Activated naive CD4-positive, alpha-beta T cell treated with anti-CD3 and anti-CD28 coated beads for 36 hours (primary cell): ENCODE measurements at places on chromosomes 12 and 14. TPM values are rescaled to one million over a fixed set of nuclear protein-coding genes. Genes with fewer than 3 reads are reported as not detected.
A peak's percentile ranks its signal among the peaks of the same experiment; 100 is the strongest.

DNA sequence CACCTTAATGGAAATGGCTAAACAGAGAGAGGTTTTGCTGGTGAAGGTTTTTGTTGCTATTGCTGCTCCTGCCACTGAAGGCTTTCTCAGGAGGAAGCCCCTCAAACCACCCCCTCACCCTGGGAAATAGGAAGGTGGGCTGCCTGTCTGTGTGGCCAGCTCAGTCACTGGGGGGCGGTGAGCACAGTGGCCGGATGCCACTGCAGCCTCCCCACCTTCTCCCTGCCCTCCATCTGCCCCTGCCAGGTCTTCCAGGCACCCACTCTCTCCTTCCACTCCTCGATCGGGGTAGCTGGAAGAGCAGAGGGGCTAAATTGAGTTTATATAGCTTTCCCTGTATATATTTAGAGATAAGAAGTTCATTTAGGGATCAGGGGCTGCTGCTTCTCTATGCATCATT lies 80.8 kb downstream of the PAPOLA start:
- no peak for DNase-seq
- H3K4me3 ChIP-seq, result no peak overlapping the region
- H3K27me3 ChIP-seq, result peaks cover 7% of the 10 kb centered on the region
- no peaks in the 10 kb centered on the region for H3K36me3 ChIP-seq
- no peak overlapping the region for H3K27ac ChIP-seq
- no peaks in the 10 kb centered on the region for H3K4me1 ChIP-seq

- H3K4me3 ChIP-seq, result no peak overlapping the region
- H3K27ac ChIP-seq, result peak overlapping the region; percentile 6
- DNase-seq, result peak; percentile 46
- H3K36me3 ChIP-seq, result peaks cover 2% of the 10 kb centered on the region
- peaks cover 50% of the 10 kb centered on the region for H3K4me1 ChIP-seq
Measured at GRCh38 chr14:89504602-89505313, 87.7 kb upstream of the FOXN3 start.

- peaks cover 14% of the 10 kb centered on the region for H3K27me3 ChIP-seq
- H3K4me3 ChIP-seq, result no peak overlapping the region
Measured at GRCh38 chr14:72291908-72292688, 359.9 kb downstream of the RGS6 start.

- H3K36me3 ChIP-seq, result peaks cover 20% of the 10 kb centered on the region
- peaks cover 43% of the 10 kb centered on the region for H3K4me1 ChIP-seq
- DNase-seq, result peak; percentile 10
- peak overlapping the region; percentile 81 for H3K4me3 ChIP-seq
- H3K27ac ChIP-seq, result peak overlapping the region; percentile 86
Measured at GRCh38 chr12:64450711-64451486, 1.0 kb upstream of the TBK1 start.

GRCh38 chr12:123055281-123055766 lies 74.8 kb downstream of the ARL6IP4 start:
- peaks cover 2% of the 10 kb centered on the region for H3K36me3 ChIP-seq
- H3K27me3 ChIP-seq, result no peaks in the 10 kb centered on the region
- DNase-seq, result no peak
- H3K4me1 ChIP-seq, result peaks cover 6% of the 10 kb centered on the region

DNA sequence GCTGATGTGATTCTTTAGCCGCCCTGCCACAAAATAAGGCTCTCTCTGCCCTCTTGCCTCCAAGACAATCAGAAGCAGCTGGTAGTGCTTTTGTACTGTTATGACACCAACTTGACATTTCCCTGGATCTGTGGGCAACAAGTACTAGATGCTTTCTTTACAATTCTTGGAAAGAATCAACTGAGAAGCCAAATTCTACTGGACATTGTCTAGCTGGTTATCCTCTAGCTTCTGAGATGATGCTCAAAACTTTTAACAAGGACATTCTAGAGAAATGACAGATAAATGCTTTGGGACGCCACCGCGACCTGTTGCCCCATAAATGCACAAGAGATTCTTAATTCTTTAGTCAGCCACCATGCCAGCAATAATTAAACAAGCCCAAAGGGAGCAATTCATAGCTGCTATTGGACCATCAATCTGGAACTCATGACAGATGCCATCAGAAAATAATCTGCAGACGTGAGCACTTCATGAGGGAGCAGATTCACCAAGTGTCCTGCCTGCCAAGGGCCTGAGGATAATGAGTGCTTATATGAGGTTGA lies 22.8 kb downstream of the FMNL3 start:
- H3K36me3 ChIP-seq, result peaks cover 3% of the 10 kb centered on the region
- no peak for DNase-seq
- no peak overlapping the region for H3K4me3 ChIP-seq
- H3K27me3 ChIP-seq, result no peaks in the 10 kb centered on the region
- no peak overlapping the region for H3K27ac ChIP-seq

DNA sequence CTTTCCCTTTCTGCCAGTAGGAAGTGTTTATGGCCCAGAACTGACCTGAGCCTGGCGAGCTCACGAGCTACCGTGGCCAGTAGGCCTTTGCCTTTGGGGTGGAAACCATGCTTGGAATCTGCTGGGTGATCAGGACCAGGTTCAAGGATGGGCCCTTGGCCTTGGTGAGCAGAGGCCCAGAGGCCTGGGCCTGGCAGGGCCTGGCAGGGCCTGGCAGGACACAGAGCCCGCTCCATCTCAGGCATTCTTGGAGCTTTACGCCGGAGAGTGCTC lies 184.8 kb upstream of the RTL1 start:
- H3K27me3 ChIP-seq, result peaks cover 2% of the 10 kb centered on the region
- no peaks in the 10 kb centered on the region for H3K36me3 ChIP-seq
- no peak overlapping the region for H3K4me3 ChIP-seq
- no peaks in the 10 kb centered on the region for H3K4me1 ChIP-seq
- no peak overlapping the region for H3K27ac ChIP-seq
- no peak for DNase-seq

DNA sequence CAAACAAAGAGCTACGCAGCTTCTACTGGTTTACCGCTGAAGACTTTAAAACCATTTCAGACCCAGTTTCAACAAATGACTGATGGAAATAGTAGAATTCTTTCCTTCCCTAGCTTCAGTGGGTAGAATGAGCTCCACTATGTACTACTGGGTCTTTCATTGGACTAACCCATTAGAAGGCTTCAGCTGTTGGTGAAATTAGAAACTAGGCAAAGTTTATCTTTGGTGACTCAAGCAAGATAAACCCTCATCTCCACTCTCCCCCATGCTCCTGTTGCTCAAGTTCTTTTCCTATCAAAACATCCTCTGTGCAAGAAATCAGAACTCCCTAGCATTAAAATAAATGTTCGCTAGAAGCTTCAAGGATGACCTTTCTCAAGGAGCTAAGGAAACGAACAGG lies 159.2 kb downstream of the PAWR start:
- no peaks in the 10 kb centered on the region for H3K27me3 ChIP-seq
- no peaks in the 10 kb centered on the region for H3K36me3 ChIP-seq
- no peak for DNase-seq
- H3K27ac ChIP-seq, result no peak overlapping the region

GRCh38 chr12:19462406-19462805 lies 23.1 kb downstream of the AEBP2 start:
- peaks cover 37% of the 10 kb centered on the region for H3K36me3 ChIP-seq
- no peak overlapping the region for H3K4me3 ChIP-seq
- H3K4me1 ChIP-seq, result peaks cover 44% of the 10 kb centered on the region
- no peaks in the 10 kb centered on the region for H3K27me3 ChIP-seq
- H3K27ac ChIP-seq, result no peak overlapping the region

Gene CAPS2
- 1.9 TPM for total RNA-seq

Gene PLA2G1B
- total RNA-seq, result not detected
